ENCODE measurements at places on chromosomes 2 and 18.

DNA sequence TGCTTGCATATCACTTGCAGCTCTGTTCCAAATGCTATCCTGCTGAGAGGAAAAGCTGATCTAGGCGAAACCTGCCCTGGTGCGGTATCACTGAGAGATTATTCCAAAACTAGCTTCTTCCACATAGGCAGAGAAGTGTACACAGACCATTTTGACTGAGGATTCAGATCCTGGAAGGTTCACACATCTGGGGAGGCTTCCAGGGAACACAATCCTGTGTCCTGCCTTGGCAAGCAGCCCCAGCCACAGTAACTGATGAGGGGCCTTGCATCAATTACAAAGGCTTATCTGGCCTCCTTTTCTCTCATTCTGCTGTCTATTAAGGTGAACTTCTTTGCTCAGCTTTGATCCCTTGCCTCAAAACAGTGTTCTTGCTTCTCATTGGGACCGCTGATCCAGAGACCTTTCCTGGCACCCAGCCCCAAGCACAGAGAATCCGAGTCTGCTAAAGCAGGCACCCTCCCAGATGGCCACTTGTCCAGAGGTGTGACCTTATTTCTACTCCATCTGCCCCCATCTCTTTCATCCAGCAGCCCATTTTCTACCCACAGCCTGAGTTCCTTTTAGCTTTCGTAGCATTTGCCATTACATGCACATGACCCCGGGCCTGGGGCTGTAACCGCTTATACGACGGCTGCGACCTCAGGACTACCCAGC is 52.3 kb upstream of the ZFP36L2 start:
- no peak for DNase-seq

DNA sequence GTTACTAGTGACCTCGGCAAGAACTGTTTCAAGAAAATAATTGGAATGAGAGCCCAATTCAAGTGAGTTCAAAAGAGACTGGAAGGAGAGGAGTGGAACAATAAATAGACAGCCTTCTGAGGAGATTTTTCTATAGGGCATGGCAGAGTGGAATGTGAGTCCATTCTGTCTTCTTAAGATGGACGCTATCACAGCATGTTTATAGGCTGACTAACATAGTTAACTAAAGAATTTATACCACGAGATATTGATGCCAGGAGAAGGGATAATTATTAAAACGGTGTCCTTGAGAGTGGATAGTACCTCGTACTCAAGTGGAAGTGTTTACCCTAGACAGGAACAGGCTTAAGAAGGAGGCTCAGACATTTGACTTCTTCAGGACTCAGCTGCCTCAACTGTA is 143.5 kb upstream of the RBBP8 start:
- no peak for DNase-seq

DNA sequence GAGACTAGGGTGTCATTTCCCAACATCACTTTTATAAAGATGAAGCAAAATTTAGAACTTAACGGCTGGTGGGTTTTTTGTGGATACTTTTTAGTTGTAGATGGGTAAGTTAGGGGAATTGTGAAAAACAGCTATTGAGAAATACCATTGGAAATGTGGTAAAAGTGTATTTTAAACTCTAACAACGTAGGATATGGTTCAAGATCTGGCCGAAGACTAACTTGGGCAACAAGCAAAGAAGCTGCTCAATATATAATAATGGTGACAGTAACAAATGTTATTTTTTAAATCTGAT is 1.6 kb downstream of the DNAH7 start:
- DNase-seq, result no peak

DNA sequence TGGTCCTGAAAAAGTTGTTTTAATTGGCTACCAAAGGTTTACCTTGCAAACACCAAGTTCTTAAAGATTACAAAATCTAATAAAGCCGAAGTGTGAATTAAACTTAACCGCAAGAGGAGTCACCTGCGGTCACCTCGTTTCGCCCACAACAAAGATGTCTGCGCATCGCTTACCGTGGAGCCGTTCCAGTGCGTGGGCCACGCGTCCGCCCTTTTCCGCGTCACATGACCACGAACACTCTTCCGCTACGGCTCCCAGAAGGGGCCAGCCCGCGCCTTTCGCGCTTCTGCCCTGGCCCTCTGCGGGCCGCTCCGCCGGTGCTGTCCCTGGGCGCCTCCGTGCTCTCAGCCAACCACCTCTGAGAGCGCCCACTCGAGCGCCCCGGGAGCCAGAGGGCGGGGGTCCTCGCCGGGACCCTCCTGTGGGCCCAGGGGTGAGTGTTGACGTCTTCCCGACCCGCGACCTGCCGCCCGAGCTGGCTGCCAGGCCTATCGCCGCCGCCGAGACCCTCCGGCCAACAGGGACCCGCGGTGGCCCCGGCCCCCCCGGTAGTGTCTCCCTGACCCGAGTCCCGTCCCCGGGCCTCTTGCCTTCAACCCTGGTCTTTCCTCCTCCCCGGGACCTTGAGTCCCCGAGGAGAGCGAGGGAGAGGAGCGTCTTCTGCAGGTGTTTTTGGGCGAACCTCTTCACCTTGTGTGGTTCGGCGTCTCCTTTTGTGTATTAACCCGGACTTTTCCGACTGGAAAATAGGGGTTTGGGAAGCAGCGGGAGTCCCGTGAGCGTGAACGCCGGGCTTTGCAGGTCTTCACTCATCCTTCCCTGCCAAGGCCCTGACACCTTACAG is at the start of gene MFF:
MFF (plus strand) TSS at position 257 of the 844 bp plus-strand sequence. CDS start 5,415 bp downstream, outside the sequence.
- DNase-seq, result peak; percentile 57

GRCh38 chr2:98552499-98553179 is 55.7 kb downstream of the COA5 start:
- DNase-seq, result no peak

DNA sequence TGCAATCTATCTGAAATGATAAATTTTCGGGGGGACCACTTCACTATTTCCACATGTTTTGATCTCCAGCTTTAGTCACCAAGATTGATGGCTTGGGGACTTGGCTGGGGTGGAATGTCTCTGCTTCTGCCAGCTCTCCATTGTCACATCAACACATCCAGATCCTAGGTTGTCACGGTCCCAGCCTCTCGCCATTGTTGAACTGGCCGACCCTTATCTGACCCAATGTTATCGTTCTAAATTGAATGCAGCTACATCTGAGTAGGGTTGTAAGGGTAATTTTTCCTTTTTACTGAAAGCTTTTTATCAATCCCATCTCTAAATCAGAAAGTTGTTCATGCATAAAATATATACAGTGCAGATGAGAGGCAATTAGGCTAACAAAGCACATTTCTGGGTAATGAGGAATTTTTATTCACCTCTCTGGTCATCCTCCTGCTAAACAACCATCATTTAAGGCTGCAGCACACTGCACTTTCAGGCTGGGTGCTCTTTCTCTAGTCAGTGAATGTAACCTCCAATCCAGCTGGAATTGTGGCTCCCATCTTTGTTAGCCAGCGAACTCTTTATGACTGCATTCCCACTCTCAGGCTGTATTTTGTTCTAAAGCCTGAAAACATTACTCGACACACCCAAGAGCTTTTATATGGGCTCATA is 128.2 kb downstream of the COL4A4 start:
- no peak for DNase-seq

- no peak for DNase-seq
Observed at GRCh38 chr2:190456833-190457232, 48.7 kb downstream of the MFSD6 start.

DNA sequence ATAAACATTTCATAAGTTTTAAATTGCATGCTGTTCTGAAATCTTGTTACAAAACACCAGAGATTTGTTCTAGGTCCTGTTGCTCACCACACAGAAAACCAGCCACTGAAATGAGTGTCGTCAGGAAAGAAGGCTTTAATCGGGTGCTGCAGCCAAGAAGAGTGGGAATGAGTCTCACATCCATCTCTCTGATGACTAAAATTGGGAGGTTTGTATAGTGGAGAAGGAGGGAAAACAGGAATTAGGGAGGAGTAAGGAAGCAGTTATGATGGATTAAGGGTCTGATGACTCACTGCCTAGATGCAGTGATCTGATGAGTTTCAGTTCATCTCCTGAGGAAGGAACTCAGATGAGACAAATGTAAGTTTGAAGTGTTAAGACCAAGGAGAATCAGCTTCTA is 42.1 kb upstream of the GPR39 start:
- DNase-seq, result no peak

Data from cortex of kidney (tissue), 1 donor.